ENCODE measurements at places on chromosomes 16 and 17.
A peak's percentile ranks its signal among the peaks of the same experiment; 100 is the strongest.

GRCh38 chr17:56885312-56885657 is 28.6 kb downstream of the TRIM25 start:
- DNase-seq = no peak

GRCh38 chr17:58200024-58200633 is 7.6 kb downstream of the EPX start:
- DNase-seq = peak; percentile 44

DNA sequence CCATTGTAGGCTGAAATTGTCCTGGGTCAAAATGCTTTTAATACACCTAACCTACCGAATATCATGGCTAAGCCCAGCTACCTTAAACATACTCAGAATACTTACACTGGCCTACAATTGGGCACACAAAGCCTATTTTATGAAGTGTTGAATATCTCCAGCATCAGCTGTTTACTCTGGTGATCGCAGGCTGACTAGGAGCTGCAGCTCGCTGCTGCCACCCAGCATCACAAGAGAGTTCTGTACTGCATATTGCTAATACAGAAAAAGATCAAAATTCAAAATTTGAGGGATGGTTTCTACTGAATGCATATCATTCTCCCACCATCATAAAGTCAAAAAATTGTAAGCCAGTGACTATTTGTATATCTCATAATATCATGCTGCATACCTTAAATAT is 55.3 kb downstream of the ULK2 start:
- peak; percentile 21 for DNase-seq

DNA sequence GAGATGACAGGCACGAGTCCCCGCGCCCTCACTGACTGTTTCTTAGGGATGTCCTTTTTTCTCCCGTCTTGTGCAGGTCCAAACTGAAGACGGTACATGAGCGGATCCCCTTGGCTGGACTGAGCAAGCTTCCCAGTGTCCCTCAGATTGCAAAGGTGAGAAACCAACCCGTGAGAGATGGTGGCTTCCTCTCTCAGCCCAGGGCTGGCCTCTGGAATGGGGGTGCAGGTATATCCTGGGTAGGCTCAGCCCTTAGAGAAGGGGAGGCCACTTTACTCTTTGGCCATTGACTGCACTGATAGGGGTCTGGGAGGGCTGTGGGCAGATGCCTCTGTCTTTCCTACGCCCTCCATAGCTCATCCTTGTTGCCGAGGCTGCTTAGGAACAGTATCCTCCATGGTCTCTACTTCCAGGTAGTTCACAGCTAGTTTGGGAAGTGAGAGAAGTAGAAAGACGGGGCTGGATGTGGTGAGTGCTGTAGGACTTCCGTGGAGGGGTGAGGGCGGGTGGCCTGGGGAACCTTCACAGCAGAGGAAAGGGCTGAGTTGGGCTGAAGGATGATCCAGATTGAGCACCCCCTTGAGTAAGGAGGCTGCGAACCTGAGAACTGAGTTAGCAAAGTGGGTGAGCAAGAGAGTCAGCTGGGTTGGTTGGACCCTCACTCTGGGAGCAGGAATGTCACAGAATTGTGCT is 83.0 kb downstream of the OR1D5 start:
- DNase-seq = no peak

- DNase-seq = no peak
Measured at GRCh38 chr17:55388842-55389241, 32.8 kb downstream of the MMD start.

GRCh38 chr17:80811181-80812105 is 180.2 kb upstream of the CHMP6 start:
- no peak for DNase-seq

- no peak for DNase-seq
Measured at GRCh38 chr16:2815299-2815771, 1.7 kb upstream of the PRSS21 start.

DNA sequence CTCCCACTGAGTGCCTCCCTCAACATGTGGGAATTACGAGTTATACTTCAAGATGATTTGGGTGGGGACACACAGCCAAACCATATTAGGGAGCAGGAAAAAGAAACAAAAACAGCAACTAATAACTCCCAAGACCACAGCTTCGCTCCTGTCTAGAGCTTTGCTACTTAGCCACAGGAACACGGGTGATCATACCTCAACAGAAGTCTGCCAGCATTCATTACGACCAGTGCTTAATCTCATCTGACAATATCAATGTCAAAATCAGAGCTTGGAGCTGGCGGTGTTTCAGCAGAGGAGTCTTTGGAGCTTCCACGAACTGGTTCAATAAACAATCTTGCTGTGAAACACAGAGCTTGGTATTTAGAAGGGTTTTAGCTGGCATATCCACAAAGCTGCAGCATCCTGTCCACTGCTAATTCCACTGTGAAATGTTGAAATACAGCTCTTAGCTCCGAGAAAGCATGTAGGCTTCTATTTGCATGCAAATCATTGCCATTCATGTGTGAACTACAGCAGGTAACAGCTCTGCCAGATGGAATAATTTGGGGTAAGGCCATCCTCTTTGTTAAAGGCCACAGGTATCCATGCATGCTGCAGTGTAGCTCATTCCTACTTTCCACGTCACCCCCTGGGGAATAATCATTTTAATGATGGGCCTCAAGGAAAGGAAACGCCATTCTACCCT is 128.4 kb upstream of the GOT2 start:
- DNase-seq = no peak

DNA sequence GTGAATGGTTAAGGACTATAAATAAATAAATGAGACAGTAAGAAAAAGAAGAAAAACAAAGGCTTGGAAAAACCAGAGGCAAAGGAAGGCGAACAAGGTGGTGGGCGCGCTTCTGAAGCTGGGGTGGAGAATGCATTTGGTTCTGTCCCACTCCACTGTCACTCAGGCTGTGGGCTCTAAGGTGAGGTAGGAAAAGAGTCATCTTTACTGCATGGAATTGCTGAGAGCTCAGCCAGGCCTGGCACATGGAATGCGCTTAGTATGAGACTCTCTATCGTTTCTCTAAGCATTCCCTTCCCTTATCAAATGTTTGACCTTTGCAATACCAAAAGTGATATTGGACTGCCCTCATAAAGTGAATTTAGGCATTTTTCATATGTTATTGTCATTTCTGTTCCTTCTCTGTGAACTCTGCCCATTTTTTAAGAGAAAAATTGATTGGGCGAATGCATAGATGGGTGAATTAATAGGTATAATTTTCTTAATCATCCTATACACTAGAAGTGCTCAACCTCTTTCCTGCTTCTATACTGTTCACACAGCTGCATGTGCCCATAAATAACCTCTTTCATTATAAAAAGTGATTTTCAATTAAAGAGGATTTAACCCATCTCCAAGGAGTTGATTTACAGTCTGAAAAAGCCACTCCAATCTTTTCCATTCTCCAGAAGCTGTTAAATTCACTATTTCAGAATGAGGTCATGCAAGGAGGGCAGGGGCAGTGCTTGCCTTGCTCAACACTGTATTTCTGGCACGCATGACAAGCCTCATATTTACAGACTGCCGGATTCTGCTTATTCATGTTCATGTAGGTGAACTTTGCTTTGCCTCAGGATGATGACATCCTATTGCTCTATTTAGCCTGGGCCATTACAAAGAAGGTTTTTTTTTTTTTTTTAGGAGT is 87.7 kb downstream of the MYH10 start:
- DNase-seq = no peak

DNA sequence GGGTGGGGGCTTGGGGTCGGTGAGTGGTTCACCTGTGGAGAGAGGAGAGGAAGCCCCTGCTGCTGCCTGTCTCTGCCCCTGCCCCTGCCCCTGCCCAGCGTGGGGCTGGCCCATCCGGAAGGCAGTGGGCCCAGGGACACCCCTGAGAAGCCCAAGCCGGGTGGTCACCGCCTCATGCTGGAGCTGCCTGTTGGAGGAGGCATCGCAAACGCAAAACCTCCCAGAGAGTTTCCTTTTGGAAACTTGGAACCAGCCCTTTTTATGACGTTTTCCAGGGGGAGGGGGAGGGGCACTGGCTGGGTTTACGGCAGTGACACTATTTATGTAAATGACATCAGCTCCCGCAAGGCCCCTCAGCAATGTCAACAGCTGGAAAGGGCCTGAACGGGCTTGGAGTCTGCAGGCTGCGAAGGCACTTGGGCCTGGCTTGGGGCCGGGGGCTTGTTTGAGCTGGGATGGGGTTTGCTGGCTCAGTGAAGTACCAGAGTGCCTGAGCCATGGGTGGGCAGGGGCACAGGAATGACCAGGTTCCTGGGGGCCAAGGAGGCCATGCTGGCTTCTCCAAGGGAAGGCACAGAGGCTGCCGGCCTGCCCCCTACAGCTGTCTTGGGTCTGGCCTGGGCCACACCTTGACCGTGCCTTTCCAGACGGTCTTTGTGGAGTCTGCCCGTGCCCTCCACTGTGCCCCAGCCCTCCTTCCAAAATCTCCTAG is 219.5 kb downstream of the NTN1 start:
- peak; percentile 15 for DNase-seq

DNA sequence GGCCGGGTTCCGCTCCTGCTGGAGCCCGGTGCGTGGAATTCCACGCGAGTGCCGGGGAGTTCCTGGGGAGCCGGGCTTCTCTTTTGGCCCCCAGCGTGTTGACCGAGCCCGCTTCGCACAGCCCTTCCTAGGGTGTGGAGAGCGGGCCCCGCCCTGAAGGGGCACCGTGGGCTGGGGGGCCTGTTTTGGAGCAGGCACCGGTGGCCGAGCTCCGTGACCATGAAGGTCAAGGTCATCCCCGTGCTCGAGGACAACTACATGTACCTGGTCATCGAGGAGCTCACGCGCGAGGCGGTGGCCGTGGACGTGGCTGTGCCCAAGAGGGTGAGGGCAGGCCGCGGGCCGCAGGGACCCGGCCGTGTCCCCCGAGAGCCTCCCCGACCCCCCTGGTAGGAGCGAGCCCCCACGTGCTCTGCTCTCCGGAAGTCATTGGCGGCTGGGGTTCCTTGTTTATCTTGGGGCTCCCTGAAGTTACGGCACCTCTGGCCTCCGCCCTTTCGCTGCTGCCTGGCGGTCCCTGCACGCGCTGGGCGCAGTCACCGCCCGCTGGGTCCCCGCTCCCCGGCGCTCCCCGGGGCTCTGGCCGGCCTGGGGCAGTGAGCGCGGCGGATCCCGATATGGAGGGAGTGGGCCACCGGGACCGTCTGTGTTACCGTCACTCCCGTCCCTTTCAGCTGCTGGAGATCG is 528 bp downstream of the HAGHL start:
- DNase-seq = no peak

DNA sequence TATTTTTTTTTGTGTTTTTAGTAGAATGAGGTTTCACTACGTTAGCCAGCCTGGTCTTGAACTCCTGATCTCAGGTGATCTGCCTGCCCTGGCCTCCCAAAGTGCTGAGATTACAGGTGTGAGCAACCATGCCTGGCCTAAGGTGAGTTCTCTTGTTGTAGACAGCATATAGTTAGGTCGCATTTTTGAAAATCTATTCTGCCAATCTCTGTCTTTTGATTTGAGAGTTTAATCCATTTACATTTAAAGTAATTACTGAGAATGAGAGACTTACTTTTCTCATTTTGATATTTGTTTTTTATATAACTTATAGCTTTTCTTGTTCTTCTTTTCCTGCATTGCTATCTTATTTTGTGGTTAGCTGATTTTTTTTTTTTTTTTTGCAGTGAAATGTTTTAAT is 6.3 kb upstream of the PRKCB start:
- DNase-seq = no peak

GRCh38 chr17:43406676-43407645 is 8.2 kb downstream of the ARL4D start:
- DNase-seq = no peak

GRCh38 chr16:56936950-56937349 is 5.0 kb downstream of the HERPUD1 start:
- DNase-seq = no peak

DNA sequence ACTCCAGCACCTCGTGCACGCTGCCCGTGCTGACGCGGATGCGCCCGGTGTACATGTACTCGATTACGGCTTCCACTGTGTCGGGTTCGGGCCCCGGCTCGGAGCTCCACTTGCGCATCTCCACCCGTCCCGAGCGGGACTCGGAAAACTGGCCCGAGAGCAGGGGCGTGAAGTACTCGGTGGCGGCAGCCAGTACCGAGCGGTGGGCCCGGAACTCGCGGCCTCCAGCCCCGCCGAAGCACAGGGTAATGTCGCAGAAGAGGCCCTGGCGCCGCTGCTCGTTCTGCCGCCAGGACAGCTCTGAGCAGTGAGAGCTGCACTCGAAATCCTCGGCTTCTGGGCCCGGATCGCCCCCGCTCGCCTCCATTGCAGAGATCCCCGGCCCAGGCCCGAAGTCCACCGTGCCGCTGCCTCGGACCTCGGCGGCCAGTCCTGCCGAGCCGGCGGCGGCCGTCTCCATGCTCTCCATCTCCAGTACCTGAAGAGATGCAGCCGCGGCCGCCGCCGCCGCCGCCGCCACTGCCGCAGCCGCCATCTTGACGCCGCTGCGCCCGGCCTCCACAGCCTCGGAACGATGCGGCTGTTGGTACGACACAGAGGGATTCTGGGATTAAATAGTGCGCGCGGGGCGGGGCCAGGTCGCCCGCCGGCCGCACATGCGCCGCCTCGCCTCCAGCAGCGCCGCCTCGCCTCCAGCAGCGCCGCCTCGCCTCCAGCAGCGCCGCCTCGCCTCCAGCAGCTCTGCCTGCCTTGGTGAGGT is at the start of gene KLHL11:
TSS of gene KLHL11 (minus strand) at position 588 of the 760 bp plus-strand sequence. CDS start at position 535, 53 bp downstream.
- peak; percentile 89 for DNase-seq

DNA sequence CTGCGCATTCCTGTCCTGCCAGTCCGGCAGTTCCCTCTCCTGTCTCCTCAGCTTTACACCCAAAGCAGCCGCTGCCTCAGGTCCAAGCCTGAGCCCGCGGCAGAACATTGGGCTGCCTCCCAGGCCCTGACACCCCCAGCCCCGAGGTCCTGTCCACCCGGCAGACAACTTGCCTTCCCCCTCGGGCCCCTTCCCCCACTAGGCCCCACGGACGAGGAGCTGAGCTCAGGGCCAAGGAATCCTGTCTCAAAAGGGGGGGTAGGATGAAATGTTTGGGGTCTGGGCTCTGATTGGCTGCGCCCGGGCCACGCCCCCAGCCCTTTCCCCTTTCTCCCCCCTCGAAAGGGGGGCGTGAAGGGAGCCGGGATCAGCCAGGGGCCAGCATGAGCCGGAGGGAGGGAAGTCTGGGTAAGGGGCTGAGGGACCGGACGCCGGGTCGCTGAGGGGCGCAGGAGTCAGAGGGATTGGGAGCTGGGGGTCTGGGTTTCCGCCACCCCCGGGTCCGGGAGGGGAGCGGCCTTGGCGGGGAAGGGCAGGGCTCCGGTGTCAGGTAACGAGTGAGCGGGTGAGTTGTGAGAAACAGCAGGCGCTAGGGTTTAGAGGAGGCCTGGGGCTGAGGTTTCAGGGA is at the start of gene CTF1:
TSS of gene CTF1 (plus strand) at position 354 of the 628 bp plus-strand sequence. CDS start at position 384, 30 bp downstream.
- DNase-seq = peak; percentile 76

DNA sequence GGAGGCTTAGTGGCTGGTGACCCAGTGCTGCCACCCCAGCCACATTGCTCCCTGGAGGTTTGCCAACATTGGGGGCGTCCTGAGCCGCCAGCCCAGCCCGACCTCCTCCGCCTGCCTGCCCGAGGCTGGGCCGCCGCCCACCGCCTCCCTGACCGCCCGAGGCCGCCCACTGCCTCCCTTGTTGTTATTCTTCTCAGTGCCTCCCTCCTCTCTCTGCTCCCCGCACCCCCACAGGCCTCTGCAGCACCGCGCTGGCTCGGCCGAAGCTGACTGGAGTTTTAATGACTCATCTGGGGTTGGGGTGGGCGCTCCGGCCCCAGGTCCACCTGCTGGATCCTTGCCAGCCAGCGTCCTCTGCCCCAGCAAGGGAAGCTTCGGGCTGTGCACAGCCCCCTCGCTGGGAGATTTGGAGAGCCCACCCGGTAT is 102.5 kb downstream of the RBFOX3 start:
- DNase-seq = no peak
